ENCODE measurements at places on chromosomes 16 and 17.
A peak's percentile ranks its signal among the peaks of the same experiment; 100 is the strongest.

GRCh38 chr16:56262148-56262547 is 70.9 kb downstream of the GNAO1 start:
- DNase-seq = no peak

DNA sequence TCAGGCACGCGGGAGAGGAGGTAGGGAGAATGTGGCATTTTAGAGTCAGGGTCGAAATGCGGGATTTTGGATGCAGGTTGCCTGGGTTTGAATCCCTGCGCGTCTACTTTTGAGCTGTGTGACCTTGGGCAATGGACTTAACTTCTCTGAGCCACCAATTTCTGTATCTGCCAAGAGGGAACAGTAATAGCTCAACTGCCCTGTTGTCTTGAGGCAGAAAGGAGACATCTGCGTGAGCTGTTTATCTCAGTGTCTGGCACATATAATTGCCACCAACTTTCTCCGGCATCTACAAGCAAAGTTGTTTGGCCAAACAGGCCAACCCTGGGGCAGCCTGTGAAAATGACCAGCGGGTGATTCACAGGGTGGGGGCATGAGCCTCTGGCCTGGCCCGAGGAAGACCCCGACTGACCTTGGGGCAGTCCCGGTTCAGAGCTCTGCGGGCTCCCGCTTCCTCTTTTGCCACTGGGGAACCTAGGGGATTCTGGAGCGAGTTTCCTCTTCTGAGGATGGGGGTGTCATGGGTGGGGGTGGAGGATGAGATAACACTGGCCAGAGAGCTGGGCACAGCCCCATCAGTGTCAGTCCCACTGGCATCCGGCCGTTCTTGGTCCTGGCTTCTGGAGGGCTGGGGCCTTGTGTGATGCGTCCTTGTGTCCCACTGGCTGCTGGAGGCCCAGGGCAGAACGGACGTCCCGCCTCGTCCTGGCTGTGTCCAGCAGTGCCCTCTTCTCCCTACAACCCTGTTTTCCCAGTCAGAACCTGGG is 1.3 kb downstream of the SNN start:
- DNase-seq = no peak

GRCh38 chr16:73033271-73033998 is 14.5 kb downstream of the ZFHX3 start:
- DNase-seq = no peak

GRCh38 chr17:44095647-44096496 is 25.3 kb downstream of the G6PC3 start:
- no peak for DNase-seq

GRCh38 chr16:88779406-88780141 is 5.4 kb downstream of the PIEZO1 start:
- DNase-seq = no peak

DNA sequence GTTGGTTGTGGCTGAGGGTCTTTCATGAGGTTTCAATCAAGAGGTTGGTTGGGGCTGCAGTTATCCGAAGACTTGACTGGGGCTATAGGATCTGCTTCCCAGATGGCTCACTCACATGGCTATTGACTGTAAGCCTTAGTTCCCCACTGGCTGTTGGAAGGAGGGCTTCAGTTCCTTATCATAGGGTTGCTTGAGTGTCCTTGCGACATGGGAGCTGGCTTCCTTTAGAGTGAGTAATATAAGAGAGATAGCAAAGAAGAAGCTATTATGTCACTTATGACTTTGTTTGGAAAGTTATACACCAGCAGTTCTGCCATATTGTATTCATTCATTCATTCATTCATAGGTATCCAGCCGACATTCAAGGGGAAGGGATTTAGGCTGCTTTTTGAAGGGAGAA is 121.4 kb upstream of the WSCD1 start:
- DNase-seq = no peak

DNA sequence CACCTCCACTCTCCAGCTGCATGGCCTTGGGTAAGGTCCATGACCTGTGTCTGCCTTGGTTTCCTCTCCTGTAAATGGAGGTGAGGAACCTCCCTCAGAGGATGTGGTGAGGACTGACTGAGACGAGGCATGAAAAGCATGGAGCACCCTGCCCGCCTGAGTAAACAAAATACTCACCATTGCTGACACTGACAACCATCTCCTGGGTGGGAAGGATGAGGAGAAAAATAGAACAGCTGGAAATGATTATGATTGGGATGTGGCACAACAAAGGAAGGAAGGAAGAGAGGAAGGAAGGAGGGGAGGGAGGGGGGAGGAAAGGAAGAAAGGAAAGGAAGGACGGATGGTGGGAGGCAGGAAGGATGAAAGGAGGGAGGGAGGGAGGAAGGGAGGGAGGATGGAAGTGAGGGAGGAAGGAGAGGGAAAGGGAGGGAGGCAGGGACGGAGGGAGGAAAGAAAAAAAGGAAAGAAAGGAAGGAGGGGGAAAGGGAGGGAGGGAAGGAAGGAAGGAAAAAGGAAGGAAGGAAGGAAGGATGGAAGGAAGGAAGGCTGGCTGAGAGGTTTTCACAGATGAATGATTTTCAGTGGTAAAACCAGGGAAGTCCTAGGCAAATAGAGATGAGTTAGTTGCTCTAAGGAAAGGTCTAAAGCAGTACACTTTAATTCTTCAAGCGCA is 276.5 kb upstream of the XYLT1 start:
- DNase-seq = no peak

DNA sequence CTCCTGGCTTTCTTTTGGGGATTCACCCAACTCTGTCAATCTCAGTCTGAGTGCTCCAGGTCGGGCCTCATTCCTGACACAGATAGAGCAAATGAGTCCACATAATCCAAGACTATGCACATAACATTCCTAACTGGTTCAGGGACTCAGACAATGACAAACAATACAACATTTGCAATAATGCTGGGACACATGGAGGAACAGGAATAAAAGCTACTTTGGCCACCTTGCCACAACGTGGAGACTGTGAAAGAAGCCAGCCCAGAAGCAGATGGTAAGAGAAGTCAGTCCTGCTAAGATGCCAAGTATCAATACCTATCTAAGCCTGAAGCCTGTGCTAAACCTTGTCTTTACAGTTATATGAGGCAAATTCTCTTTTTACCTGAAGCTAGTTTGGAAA is 39.0 kb downstream of the GLG1 start:
- DNase-seq = no peak

DNA sequence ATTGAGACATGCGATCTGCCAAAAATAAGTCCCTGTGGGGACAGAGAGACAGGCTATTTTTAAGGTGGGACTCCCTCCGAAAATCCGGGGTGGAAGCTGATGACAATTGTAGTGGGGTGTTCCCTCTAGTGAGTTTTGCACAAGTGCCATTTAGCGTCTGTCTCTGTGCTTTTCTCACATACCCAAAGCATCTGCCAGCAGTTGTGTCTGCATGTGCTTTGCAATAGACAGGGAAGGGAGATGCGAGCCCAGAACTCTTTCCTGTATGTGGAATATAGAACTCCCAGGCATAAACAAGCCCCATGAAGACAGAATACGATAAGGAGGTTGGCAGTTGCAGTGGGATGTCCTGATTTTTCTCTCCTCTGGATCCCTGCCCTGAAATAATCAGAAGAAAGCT is 282.7 kb upstream of the XYLT1 start:
- DNase-seq = no peak

GRCh38 chr16:1610071-1610898 is 1.6 kb downstream of the IFT140 start:
- peak; percentile 83 for DNase-seq

DNA sequence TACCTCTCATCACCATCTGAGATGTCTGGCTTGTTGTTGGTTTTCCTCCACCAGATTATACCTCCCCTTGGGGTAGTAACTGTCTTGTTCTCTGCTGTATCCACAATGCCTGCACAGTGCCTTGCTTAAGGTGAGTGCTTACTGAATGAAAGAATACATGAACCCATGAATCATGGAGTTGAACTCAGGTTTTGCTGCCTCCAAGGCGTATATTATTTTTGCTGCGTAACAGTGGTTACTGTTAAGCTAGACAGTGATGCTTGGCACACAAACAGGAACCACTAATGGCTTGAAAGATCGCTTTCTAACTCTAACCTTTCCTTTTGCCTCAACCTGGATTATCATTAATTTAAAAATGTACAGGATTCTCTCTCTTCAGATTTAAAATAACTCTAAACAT is 695.8 kb downstream of the TOX3 start:
- no peak for DNase-seq

GRCh38 chr16:556474-557173 is 3.6 kb upstream of the PRR35 start:
- DNase-seq = no peak

DNA sequence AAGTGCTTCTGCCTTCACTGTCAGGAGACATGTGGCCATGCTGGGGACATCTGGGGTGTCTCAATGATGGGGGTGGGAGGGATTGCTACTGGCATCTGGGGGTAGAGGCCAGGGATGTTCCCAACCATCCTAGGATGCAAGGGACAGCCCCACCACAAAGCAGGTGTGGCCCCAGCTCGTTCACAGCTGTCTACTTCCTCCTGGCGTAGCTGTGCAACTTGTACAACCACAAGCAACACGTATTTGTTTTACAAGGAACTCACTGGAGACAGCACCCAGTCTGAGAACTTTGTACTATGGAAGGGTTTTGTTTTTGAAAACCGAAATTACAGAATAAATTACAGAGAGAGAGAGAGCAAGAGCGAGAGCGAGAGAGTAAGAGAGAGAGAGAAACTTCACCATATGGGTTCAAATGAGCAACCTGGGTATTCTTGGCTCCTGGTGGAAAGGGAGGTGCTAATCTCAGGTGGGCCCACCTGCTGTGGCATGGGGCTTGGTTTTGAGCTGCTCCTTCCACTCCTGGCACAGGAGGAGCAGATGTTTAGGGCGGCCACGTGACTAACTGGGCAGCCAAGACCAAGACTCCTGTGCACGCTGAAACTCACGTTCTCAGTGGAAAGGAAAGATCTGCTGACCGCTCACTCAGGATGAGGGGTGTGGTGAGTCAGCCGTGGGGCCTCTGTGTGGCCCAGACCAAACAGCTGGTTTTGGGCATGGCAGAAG is 17.5 kb upstream of the TNFRSF13B start:
- DNase-seq = no peak

GRCh38 chr16:70786020-70786755 is 14.8 kb downstream of the VAC14 start:
- DNase-seq = no peak

DNA sequence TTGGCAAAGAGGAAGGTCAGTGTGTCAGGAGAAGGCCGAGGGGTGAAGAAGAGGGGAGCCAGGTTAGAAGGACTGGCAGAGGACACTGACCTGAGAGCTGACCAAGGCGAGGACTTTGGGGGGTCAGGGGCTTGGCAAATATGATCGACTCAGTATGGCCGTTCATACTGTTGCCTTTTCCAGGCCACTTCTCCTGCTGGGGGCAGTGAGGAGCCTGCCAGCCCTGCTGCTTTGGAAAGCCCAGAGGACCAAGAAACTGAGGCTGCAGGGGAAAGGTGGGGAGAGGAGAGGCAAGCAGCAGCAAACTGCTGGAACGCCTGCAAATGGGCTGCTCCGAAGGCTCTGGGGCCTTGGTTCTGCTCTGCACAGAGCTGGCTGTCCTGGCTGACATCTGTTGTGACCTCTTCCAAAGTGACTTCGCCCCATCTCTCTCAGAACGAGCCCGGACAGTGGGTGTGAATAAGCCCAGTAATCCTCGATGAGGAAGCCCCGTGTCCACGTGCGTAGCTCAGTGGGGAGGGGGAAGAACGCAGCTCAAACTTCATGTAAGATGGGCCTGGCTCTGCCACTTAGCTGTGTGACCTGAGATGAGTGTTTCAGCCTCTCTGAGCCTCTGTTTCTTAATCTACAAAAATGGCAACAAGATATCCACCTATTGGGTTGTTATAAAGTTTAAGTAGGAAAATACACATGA is 111.3 kb downstream of the SALL1 start:
- no peak for DNase-seq

- DNase-seq = no peak
Observed at GRCh38 chr17:68505951-68506350, 6.3 kb upstream of the PRKAR1A start.

GRCh38 chr17:6096201-6097004 is 26.2 kb downstream of the WSCD1 start:
- no peak for DNase-seq
